ENCODE measurements at places on chromosomes 7 and 10.

DNA sequence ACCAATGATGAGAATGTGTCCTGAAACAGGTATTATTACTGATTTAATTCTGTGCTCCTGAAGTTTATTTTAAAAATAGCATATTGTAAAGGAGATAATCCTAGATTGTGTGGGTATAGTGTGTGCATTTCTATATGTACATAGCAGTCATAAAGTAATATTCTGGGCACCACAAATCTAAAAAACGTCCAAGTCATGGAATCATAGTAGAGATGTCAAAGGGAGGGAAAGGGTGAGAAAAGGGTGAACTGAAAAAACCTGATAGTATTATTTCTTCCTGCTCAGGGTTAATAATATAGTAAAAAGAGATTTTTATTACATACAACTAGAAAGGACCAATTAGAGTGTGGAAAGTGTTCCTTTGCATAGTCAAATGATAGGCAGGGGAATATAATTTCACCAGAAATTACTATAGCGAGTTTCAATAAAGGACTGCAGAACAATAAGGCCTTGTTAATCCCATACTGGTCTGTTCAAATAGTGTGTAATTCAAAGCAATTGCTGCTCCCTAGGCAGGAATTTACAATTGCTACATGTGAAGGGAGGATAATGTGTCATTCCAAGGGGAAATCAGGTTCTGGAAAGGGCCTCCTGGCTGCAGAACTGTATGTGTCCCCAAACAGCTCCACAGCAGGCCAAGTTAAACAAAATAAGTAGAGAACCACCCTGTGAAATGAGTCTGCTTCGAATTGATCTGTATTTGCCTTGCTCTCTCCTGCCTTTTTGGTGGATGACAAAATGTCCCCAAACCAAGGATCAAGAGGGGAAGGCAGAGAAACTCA, 42.5 kb upstream of the KMT2E start:
- DNase-seq: no peak

DNA sequence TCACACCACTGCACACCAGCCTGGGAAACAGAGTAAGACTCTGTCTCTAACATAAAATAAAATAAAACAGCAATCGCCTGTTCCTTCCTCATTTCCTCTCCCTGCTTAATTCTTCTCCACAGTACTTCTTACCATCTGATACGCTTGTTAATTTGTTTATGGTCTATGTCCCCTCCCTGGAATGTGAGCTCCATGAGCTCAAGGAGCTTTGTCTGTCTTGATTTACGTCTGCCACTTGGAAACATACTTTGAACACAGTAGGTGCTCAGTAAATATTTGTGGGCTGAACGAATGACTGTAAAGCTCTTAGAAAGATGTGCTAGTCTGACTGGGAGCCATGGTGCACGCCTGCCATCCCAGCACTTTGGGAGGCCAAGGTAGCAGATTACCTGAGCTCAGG, 9.1 kb upstream of the STX1A start:
- no peak for DNase-seq

GRCh38 chr7:83040484-83040883, 122.2 kb downstream of the PCLO start:
- no peak for DNase-seq

DNA sequence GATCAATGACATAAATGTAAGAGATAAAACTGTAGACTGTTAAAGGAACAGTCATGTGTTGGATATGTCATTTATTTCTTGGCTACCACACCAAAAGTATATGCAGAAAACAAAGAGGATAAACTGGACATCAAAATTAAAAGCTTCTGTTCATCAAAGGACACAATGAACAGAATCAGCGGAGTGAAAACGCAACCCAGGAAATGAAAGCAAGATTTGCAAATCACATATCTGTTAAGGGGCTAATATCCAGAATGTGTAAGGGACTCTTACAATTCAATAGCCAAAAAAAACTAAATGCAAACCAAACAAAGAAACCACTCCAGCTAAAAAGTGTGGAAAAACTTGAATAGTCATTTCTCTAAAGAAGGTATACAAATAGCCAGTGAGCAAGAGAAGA, 164.3 kb downstream of the ZMYND11 start:
- DNase-seq: no peak

All from left lung (tissue), 14 donors.